ENCODE measurements at places on chromosomes 3 and 15.

DNA sequence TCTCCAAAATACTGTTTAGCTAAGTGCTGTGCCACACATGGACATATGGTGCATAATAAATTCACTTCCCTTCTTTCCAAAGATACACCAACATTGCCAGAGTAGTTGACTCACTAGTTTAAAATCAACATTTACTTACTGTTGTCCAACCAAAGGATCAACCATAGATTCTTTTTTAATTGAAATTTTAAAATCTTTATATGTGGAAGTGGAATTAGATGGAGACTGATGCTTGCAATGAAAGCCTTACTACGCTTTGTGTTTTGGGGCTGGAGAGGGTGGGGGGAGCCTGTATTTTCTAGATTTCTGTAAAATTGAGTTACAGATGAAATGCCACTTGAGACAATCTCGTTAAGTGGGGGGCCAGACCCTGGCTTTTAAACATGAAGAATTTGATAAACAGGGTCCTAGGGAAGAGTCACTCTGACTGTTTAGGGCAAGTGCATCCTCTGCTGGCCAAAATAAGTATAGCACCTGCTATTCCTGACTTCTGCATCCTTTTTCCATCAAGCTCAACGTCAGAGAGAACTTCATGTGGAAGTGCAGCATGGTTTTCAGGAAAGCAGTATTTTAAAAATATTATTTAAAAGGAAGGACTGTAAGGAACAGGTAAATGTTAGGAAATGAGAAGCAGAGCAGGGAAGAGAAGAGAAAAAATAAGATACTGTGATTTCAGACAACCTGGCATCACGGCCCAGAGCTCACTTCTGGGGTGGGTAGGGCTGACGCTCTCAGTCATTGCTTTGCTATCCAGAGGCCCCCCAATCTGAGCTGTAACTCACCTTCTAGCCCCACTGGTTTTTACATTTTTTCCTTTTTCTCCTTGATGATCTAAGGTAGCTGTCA, 76.7 kb downstream of the BOC start:
- no peaks in the 10 kb centered on the region for H3K36me3 ChIP-seq
- no peak overlapping the region for H3K4me3 ChIP-seq
- H3K27me3 ChIP-seq, result no peaks in the 10 kb centered on the region
- peak; percentile 66 for DNase-seq
- no peak overlapping the region for H3K27ac ChIP-seq

DNA sequence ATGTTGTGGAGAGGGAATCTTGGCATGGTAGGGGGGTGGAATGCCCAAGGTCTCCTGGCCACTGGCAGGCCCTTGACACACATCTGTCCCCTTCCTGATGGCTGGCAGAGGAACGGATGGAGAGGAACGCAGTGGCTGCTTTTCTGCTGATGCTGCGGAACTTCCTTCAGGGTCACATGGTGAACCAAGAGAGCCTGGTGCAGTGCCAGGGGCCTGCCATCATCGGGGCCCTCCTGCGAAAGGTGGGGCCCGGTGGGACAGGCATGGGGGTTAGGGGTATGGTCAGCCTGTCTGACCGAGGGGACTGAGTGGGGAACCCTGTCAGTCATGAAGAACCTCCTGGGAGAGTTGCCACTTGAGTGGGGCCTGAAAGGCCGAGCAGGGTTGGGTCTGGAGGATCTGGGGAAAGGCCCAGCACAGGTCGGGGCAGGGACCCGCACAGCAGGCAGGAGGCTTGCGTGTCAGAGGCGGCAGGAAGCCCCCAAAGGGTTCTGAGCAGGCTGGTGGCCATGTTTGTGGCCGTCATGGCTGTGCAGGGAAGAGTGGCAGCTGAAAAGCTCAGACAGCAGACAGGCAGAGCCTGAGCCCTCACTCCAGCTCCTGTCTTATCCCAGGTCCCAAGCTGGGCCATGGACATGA, 18.1 kb downstream of the NBEAL2 start:
- peaks cover 17% of the 10 kb centered on the region for H3K4me1 ChIP-seq
- peaks cover 3% of the 10 kb centered on the region for H3K36me3 ChIP-seq
- H3K4me3 ChIP-seq, result no peak overlapping the region

GRCh38 chr3:168024537-168024941, 71.2 kb downstream of the GOLIM4 start:
- H3K4me1 ChIP-seq, result peaks cover 31% of the 10 kb centered on the region
- H3K27me3 ChIP-seq, result no peaks in the 10 kb centered on the region
- peaks cover 37% of the 10 kb centered on the region for H3K36me3 ChIP-seq
- peak overlapping the region; percentile 91 for H3K27ac ChIP-seq

DNA sequence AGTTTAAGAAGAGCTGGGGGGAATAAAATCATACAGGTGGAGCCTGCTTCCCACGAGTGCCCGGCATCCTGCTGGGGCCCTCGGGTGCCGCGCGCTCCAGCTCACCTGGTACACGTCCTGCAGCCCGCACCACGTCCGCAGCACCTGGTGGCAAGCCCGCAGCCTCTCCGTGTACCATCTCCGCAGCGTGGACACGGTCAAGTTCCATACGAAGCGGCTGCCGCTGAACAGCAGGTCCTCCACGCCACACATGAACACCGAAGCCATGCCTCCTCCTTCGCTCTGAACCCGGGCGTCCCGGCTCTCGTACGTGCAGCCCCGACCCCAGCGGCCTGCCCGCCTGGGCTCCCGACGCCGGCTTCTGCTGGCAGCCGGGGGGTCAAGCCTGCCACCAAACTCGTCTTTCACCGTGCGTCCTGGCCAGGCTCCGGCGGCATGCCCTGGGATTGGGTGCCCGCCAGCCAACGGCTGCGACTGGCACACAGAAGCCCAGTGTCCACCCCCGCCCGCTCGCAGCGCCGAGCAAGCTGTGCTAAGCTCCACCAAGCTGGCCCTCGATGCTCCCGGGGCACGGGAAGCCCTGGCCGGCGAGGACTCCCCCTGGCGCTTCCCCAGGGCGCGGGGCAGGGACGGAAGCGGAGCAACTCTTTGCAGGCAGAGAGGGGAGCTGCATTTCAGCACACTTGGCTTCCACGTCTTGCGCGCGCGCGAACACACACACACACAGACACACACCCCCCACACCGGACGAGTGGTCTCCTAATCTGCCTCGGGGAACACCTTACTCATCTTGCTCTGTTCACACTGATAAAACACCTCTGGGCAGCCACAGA, at the start of gene FRMD4B:
Gene FRMD4B (minus strand): TSS at position 366 of the 833 bp plus-strand sequence. CDS start 99 bp downstream, at position 267.
- no peak within 1 kb of the TSS for H3K27ac ChIP-seq
- peak; percentile 46 for DNase-seq
- peaks cover 61% of the 10 kb centered on the region for H3K27me3 ChIP-seq
- peaks cover 10% of the 10 kb centered on the region for H3K4me1 ChIP-seq
- H3K36me3 ChIP-seq, result no peaks in the 10 kb centered on the region

GRCh38 chr3:25648107-25648535, 16.6 kb downstream of the TOP2B start:
- H3K36me3 ChIP-seq, result peaks cover 34% of the 10 kb centered on the region
- peak overlapping the region; percentile 44 for H3K27ac ChIP-seq
- no peak overlapping the region for H3K4me3 ChIP-seq
- H3K4me1 ChIP-seq, result peaks cover 37% of the 10 kb centered on the region

DNA sequence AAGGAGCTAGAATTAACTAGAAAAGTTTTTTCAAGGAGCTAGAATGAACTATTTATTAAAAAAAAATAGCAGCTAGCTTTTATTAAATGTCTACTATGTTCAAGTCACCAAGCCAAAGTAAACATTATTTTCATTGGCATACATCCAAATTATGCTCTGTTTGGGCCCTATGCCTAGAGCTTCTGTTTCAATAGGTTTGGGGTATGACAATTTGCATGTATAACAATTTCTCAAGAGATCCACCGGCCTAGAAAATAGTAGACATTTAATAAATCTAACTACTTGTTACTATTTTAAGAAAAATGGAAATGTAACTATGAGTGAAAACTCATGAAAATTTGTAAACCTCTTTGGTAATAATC, 8.0 kb downstream of the GABRR3 start:
- H3K36me3 ChIP-seq, result no peaks in the 10 kb centered on the region
- H3K27ac ChIP-seq, result no peak overlapping the region
- DNase-seq, result no peak
- no peak overlapping the region for H3K4me3 ChIP-seq
- H3K27me3 ChIP-seq, result peaks cover 6% of the 10 kb centered on the region
- H3K4me1 ChIP-seq, result peaks cover 14% of the 10 kb centered on the region

GRCh38 chr3:57803647-57804081, 47.6 kb downstream of the SLMAP start:
- no peak for DNase-seq
- peak overlapping the region; percentile 72 for H3K27ac ChIP-seq
- peaks cover 63% of the 10 kb centered on the region for H3K4me1 ChIP-seq
- no peaks in the 10 kb centered on the region for H3K36me3 ChIP-seq

GRCh38 chr3:8319935-8320634, 181.5 kb upstream of the LMCD1 start:
- H3K27ac ChIP-seq, result no peak overlapping the region
- H3K27me3 ChIP-seq, result no peaks in the 10 kb centered on the region
- no peak overlapping the region for H3K4me3 ChIP-seq
- H3K4me1 ChIP-seq, result no peaks in the 10 kb centered on the region

- peaks cover 2% of the 10 kb centered on the region for H3K36me3 ChIP-seq
- H3K27me3 ChIP-seq, result no peaks in the 10 kb centered on the region
- peak; percentile 42 for DNase-seq
Measured at GRCh38 chr3:58052373-58053273, 44.4 kb downstream of the FLNB start.

DNA sequence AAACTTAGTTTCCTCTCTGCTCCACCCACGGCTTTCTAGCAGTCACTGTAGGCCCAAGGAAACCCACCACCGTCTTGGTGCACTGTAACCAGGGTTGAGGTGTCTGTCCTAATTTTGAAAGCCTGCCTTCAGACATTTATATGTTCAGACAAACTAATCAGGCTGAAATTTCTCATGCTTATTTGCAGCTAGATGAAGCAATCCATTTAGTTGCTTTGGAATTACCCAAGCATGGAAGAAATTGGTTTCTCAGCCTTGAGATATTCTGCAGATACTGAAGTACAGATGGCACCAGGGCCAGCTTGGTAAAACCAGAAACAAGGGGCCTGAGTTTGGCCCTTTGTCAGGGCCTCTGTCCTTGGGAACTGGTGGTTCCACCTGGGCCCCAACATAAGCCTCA, 105.4 kb downstream of the CACNA1D start:
- no peaks in the 10 kb centered on the region for H3K36me3 ChIP-seq
- no peaks in the 10 kb centered on the region for H3K27me3 ChIP-seq
- no peak for DNase-seq
- H3K27ac ChIP-seq, result no peak overlapping the region

GRCh38 chr3:51718547-51719409, 11.9 kb downstream of the GRM2 start:
- peak; percentile 83 for DNase-seq
- no peaks in the 10 kb centered on the region for H3K36me3 ChIP-seq
- H3K27ac ChIP-seq, result no peak overlapping the region
- no peaks in the 10 kb centered on the region for H3K27me3 ChIP-seq
- H3K4me1 ChIP-seq, result peaks cover 31% of the 10 kb centered on the region

All from activated naive CD8-positive, alpha-beta T cell treated with anti-CD3 and anti-CD28 coated beads, Interleukin-2, amount 50 U/mL, for 24 hours (primary cell).